ENCODE measurements at places on chromosomes 7 and 10.

- no peak for DNase-seq
These were observed 22.9 kb downstream of the H2AZ2 start for GRCh38 chr7:44824894-44825526.

DNA sequence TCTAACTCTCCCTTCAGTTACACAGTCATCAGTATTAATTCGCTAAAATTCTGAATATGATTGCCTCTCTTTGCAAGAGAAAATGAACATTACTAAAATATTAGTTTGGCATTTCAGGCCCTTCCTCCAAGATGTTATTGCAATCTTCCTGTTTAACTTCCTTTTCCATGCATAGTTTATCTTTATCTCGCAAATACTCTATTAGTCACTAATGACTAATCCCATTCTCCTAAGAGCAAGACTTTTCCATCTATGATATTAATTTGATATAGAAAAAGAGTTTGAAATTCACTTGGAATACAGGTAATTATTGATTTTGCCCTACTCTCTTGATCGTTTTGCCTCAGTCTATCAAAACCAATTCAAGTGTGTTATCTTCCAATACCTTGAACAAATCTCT lies 41.8 kb upstream of the SEMA3A start:
- no peak for DNase-seq

DNA sequence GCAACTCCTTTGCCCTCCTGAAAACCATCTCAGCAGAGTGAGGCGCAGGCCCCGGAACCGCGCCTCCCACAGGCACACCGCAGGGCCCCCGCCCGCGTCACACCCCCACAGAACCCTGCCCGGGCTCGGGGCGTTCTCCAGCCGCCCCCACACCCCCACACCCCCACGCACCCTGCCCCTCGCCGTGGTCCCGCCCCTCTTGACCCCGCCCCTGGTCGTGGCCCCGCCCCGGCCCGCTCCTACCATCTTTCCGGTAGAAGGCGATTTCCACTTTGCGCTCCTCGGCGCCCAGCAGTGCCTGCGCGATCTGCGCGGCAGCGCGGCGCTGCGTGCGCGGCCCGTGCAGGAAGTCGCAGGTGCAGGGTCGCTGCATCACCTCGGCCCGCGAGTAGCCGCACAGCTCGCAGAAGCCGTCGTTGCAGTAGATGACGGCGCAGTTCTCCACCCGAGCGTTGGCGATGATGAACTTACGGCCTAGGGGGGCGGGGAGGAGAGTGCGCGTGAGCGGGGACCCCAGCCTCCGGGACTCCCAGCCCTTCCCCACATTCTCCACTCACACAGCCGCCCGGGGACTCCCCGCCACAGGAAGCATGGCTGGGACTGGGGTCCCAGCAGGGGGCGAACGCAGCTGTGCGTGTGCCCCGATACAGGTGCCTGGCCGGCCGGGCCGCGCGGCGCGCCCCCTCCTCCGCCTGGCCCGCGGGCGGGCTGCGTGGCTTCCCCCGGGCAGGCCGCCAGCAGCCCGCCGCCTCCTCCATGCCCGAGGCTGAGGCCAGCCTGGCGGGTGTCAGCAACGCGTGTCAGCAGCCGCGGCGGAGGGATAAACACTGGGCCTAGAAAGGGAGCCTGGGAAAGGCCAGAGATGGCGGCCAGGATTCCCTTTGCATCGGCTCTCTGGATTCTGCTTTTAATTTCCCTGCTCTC lies 3.4 kb downstream of the KCNH2 start:
- no peak for DNase-seq

DNA sequence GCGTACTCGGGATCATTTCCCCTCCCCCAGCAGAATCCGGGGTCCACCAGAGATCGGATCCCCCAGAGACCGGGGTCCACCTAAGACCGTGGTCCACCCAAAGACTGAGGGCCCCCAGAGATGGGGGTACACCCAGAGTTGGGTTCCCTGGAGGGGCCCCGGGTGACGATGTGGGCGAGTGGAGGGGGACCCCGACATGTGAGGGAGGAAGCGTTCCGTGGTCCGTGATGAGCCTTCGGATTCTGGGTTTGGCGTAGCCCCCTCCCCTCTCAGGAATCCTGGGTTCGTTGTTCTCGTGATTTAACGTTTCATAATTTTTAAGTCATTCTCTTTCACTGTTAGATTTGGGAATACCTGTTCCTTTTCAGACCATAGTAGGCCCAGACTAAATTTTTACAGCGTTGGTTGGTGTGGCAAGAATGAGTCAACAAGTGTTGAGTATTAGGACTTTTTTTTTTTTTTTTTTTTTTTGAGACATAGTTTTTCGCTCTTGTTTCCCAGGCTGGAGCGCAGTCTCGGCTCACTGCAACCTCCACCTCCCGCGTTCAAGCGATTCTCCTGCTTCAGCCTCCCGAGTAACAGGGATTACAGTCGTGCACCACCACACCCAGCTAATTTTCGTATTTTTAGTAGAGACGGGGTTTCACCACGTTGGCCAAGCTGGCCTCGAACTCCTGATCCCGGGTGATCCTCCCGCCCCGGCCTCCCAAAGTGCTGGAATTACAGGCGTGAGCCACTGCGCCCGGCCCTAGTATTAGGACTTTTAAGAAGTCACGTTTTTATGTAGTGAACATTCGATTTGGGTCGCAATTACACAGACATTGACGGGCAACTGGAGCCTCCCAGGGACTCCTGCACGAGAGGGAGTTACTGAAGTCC lies 672 bp downstream of the GTPBP4 start:
- no peak for DNase-seq

DNA sequence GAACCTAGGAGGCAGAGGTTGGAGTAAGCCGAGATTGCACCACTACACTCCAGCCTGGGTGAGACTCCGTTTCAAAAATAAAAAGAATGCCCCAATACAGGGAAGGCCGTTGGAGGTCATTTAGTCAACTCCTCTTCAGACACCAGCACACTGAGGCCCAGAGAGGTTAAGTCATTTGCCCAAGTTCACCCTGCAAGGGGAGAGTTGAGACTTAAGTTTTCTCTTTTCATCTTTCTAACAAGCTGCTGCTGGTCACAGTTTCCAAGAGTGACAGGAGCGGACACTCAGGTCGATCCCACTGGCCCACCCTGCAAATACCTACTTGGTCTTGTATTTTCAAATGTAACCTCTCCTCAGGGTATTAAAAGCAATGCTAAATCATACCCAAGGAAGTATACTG lies 30.4 kb upstream of the VCL start:
- no peak for DNase-seq

DNA sequence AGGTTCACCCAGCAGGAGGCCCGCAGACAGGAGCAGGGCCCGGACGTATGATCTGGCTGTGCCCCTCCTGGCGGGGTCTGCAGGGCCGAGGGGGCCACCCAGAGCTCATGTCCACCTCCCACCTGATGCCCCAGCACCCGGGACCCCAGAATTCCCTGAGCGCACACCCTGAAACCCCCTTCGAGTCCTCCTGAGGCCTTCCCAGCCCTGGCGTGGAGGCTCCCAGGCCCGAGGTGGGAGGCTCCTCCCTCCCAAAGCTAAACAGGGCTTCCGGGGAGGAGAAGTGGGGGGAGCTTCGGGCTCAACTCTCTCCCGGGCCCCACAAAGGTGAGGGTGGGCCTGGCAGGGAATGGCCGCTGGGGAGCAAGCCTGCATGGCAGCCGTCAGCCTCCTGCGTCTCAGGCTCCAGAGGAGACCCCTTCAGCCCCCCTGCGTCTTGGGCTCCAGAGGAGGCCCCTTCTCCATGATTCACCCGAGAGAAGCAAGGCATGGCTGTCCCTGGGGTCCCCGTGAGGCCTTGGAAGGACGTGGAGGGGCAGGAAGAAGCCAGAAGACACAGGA lies 30.2 kb downstream of the MICALL2 start:
- no peak for DNase-seq

DNA sequence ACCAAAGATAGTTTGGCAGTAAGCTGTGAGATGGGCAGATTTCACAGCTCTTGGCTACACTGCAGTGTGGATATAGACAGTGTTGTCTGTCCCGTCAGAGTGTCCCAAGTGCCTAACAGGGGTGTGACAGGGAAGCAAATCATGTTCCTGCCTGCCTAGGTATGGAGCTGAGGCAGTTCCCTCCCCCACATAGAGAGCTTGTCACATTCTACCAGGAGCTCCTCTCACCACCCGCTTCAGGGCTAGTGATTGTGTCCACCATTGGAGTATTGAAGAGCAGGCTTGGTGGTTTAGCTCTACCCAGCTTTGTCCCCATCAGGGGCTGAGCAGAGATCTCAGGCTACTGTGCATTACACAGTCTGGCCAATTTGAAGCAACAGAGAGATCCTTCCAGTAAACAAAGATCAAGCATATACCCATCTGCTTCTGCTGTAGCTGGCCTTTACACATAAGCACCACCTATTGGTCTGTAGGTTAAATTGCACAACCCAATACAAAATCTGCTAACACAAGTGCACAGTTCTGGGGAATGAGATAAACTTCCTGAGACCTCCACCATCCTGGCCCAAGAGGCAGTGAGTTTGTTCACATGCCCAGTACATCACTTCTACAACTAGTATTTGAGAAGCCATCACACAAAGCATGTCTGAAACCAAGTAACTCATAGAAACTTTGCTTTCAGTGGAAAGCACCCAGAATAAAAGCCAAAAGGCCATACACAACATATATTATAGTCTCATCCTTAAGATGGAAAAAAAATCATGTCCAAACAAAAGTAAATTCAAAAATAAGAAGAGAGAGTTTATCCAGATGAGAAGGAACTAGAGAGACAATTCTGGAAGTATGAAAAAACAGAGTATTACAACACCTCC lies 67.3 kb downstream of the GLCCI1 start:
- DNase-seq = peak; percentile 22

DNA sequence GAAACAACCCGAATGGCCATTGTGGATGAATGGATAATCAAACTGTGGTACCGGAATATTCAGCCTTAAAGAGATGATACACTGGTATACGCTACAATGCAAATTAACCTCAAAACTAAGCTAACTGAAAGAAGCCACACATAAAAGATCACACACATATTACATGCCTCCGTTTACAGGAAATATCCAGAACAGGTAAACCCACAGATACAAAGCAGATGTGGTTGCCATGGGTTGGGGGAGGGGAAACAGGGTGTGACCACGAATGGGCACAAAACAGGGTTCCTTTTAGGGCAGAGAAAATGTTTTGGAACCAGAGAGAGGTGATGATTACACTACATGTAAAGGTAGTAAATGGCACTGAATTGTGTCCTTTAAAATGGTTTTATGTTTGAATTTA lies 16.6 kb downstream of the ESYT2 start:
- DNase-seq = no peak

GRCh38 chr10:30747633-30748032 lies 118.1 kb upstream of the LYZL2 start:
- DNase-seq = no peak

DNA sequence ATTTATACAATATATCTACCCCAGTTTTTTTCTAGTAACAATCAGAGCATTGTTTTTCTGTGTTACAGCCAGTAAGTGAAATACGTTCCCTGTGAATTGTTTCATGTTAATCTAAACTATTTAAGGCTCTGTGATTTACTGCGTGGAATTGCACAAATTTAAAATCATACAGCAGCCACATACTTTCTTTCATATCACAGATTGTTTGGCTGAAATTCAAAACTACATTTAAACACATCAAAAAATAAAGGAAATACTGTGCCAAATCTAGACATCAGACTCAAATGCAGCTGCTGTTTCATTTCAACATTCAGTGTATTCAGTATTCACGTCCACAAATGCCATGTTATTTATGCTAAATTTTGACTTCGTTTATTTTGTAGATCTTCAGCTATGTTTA lies 242.6 kb upstream of the HGF start:
- DNase-seq = no peak

GRCh38 chr7:42068554-42069280 lies 168.3 kb downstream of the GLI3 start:
- no peak for DNase-seq

DNA sequence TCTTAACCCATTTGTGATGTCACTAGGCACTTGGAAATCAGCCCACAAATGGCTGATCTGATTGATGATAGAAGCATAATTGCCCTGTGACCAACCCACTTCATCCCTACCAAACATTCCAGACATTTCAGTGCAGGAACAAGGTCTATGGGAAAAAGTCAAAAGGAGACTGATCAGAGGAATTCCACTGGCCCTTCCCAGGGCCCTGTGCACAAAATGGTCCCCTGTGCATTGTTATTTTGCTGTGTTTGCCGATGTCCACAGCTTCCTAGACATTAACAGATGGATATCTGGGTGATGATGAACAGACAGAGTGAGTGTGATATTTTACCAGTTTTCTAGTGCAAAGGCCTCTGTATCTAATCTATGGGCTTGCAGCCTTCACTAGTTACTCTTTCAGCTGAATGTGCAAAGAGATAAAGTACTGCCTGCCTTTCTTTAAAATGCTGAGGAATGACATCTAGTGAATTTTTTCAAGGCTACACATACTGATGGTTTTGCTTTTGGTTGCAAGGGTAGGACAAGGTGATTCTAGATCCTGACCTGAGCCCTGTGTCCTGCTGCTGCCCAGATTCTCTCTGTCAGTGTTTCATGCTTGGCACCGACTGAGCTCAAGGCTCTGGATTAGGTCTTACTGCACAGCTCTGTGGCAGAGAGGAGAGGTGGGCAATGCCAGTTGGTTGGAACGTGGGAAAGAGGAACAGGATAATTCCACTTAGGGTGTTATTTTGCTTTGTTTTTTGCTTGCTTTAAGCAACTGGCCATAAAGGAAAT lies 55.4 kb downstream of the CALD1 start:
- no peak for DNase-seq

- no peak for DNase-seq
These were observed 698.2 kb downstream of the REEP3 start for GRCh38 chr10:64219271-64220025.

- DNase-seq = no peak
These were observed 18.1 kb downstream of the PRKG1 start for GRCh38 chr10:51092402-51092801.

GRCh38 chr7:45052011-45052410 lies 36.8 kb downstream of the NACAD start:
- DNase-seq = no peak

DNA sequence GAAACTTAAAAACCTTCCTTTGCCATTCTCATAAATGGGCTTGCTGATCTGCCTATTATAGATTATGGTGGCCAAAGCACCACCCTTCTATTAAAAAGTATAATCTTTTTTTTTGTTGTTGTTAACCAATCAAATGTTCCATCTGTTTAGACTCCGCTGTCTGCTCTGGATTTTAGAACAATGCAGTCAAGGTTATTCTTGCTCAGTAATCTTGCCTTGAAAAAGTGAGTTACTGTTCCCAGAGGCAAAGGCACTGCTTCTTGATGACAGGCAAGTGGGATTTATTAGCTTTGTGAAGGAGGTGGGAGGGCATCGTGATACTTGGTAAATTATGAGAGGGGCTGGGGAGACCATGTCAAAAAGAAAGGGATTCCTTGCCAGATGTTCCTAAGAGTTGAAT lies 143.5 kb downstream of the KIAA1217 start:
- DNase-seq = no peak

- no peak for DNase-seq
These were observed 63.9 kb upstream of the DNAAF5 start for GRCh38 chr7:662576-662975.

GRCh38 chr10:12337453-12338372 lies 11.6 kb upstream of the CAMK1D start:
- no peak for DNase-seq

Data from thymus (tissue), 14 donors.